ENCODE measurements at places on chromosomes 13 and 19. TPM values are rescaled to one million over a fixed set of nuclear protein-coding genes. Genes with fewer than 3 reads are reported as not detected.

The CCDC169 gene
- total RNA-seq = not detected

The CCDC159 gene
- 3.5 TPM for total RNA-seq

The PCDH8 gene
- total RNA-seq = not detected

The F10 gene
- 0.05 TPM for total RNA-seq

The SIAH3 gene
- total RNA-seq = 0.10 TPM

The KCNJ14 gene
- 2.7 TPM for total RNA-seq

The FCHO1 gene
- total RNA-seq = 1.2 TPM

The LAIR2 gene
- total RNA-seq = not detected

The NRTN gene
- total RNA-seq = not detected

The DIRAS1 gene
- not detected for total RNA-seq

The CYP4F12 gene
- total RNA-seq = 6.9 TPM

Data from HT-29 (cell line).